ENCODE measurements at places on chromosomes 1 and 21. TPM values are rescaled to one million over a fixed set of nuclear protein-coding genes. Genes with fewer than 3 reads are reported as not detected.

DNA sequence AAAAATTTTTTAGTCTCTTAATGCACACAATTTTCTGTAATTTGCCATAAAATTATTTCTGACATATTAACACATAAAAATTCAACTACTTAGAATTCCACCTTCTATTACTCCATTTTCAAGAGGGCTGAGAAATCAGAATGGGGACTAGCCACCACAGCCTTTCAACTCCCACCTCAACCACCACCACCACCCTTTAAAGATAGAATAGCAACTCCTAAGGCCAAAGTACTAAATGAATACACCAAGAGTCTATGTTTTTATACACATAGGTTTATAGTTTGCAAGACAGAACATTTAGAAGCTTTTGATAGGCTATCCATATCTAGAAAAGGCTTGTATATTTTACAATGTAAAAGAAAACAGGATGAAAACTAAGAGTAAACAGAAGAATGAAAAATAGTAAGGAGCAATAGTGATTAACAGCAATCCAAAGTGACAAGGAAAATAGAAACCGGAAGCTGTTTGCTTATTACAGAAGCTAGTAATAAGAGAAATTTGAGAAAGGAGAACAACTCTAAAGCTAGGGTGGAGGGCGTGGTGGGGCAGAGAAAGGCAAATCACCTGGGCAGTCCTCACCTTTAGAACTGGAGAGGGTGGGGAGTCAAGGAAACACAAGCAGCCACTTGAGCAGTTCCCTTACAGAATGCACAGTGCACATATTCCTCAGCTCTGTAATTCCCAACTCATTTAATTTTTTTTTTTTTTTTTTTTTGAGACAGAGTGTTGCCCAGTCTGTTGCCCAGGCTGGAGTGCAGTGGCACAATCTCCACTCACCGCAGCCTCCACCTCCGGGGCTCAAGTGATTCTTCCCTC, 27.7 kb downstream of the EPS15 start:
- no peak for DNase-seq

The GRIK1 gene
- 0.42 TPM for total RNA-seq

GRCh38 chr1:229207916-229208315, 63.0 kb upstream of the RAB4A start:
- no peak for DNase-seq

The MCOLN3 gene
- 7.2 TPM for total RNA-seq

GRCh38 chr21:29470397-29470796, 171.7 kb downstream of the BACH1 start:
- DNase-seq: no peak

The CASQ2 gene
- not detected for total RNA-seq
